ENCODE measurements at places on chromosomes 1 and 21. TPM values are rescaled to one million over a fixed set of nuclear protein-coding genes. Genes with fewer than 3 reads are reported as not detected.

DNA sequence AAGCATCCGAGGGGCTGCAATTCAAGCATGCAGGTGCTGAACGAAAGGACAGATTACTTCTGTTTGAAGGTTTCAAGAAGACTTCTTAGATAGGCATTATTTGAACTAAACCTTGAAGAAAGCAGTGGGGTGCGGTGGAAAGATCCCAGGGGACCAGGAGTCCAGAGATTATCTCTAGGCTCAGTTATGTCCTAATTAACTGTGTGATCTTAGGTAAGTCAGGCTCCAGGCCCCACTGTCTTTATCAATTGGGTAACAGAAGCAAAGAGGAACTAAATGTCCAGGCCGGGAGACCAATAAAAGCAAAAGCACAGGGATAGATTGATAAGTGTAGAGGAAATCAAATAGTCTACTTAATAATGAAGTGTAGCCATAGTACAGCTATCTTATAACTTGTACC is 72.9 kb upstream of the CDC42BPA start:
- DNase-seq: no peak
- no peaks in the 10 kb centered on the region for H3K27me3 ChIP-seq
- no peak overlapping the region for H3K27ac ChIP-seq
- H3K36me3 ChIP-seq: no peaks in the 10 kb centered on the region
- H3K4me3 ChIP-seq: no peak overlapping the region
- peaks cover 11% of the 10 kb centered on the region for H3K4me1 ChIP-seq

DNA sequence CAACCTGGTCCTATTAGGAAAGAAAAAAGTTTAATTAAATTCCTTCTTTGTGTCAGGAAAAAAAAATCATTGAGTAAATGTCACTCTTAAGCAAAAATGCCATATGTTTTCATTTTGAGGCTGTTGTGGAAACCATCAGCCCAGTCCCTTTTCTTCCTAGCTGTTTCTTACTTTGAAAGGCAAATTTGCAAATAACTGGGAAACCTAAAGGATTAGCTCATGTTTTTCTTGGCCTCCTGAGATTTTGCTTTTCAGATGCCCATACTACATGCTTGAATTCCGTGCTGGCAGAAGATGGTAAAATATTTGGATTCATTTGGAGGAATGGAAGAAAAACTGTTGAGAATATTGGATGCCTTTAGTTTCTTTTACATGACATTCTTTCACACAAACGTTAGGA is 182.1 kb upstream of the ADAMTS5 start:
- no peaks in the 10 kb centered on the region for H3K4me1 ChIP-seq
- H3K4me3 ChIP-seq: no peak overlapping the region
- DNase-seq: no peak

- H3K36me3 ChIP-seq: peaks cover 83% of the 10 kb centered on the region
- H3K27me3 ChIP-seq: no peaks in the 10 kb centered on the region
- DNase-seq: no peak
- no peaks in the 10 kb centered on the region for H3K4me1 ChIP-seq
- H3K4me3 ChIP-seq: no peak overlapping the region
These were observed 29.9 kb downstream of the FUBP1 start for GRCh38 chr1:77948841-77949424.

- H3K27me3 ChIP-seq: no peaks in the 10 kb centered on the region
- H3K36me3 ChIP-seq: no peaks in the 10 kb centered on the region
- H3K4me3 ChIP-seq: no peak overlapping the region
- H3K4me1 ChIP-seq: no peaks in the 10 kb centered on the region
- no peak overlapping the region for H3K27ac ChIP-seq
These were observed 17.0 kb downstream of the PAPPA2 start for GRCh38 chr1:176479971-176480370.

The WNT3A gene
- 0.10 TPM for total RNA-seq

DNA sequence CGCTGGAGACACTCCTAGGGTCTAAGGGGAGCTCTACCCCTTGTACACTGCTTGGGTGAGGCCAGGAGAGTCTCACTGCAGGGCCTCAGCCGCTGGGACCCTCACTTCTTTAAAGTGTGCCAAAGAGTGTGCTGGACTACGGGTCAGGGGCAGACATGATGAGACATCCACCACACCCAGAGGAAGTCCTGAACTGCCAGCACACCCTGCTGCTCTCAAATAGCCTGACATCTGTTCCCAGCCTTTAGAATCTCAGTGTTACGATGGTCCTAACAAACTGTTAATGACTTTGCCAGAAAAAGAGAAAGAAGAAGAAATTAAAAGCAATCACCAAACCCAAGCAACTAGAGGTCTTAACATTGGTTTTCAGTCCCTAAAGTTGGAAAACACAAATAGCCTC is 49.0 kb downstream of the MRPL37 start:
- no peak overlapping the region for H3K4me3 ChIP-seq
- peaks cover 27% of the 10 kb centered on the region for H3K36me3 ChIP-seq
- no peak for DNase-seq
- no peaks in the 10 kb centered on the region for H3K27me3 ChIP-seq
- no peak overlapping the region for H3K27ac ChIP-seq
- peaks cover 20% of the 10 kb centered on the region for H3K4me1 ChIP-seq

- H3K4me1 ChIP-seq: peaks cover 11% of the 10 kb centered on the region
- no peak within 1 kb of the TSS for H3K27ac ChIP-seq
- no peaks in the 10 kb centered on the region for H3K36me3 ChIP-seq
- H3K27me3 ChIP-seq: peaks cover 53% of the 10 kb centered on the region
- peak within 1 kb of the TSS; percentile 52 for H3K4me3 ChIP-seq
- DNase-seq: peak; percentile 66
These were observed at the start of gene CHRNB2 for GRCh38 chr1:154567386-154568156. TSS of gene CHRNB2 (plus strand) at chr1:154567778. CDS start at chr1:154568045, 267 bp downstream.

GRCh38 chr1:184986250-184986649 is 11.9 kb upstream of the NIBAN1 start:
- H3K27ac ChIP-seq: no peak overlapping the region
- peaks cover 70% of the 10 kb centered on the region for H3K27me3 ChIP-seq
- H3K36me3 ChIP-seq: no peaks in the 10 kb centered on the region
- H3K4me3 ChIP-seq: no peak overlapping the region
- peak; percentile 41 for DNase-seq

DNA sequence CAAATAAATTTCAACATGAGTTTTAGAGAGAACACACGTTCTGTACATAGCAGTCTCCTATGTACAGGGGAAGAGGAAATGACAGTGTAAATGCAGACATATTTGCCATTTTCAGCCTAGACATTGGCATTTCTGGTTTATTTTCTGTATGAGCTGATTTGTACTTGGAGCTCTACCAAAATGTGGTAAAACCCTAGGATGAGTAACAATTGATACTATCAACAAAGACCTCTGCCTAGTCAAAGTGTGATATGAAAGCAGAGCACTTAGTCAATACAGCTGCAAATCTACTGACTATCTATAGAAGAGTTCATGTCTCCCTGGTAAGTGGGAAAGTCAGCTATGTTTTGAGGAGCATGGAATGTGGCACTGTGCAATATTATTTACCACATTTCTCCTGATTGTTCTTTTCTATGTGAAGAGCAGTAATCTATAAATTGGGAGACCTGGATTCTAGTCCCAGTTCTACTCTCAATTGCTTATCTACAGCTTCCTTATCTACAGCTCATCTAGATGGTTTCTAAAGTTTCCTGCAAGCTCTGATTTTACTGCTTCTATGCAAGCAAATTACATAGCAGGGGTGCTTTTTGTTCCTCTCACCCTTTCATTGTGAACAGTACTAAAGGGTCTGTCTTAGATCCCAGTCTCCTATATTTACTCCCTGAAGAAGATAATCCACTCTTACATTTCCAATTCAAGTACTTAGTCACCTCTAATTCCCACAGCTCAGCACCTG is 334.2 kb downstream of the NTNG1 start:
- peaks cover 13% of the 10 kb centered on the region for H3K4me1 ChIP-seq
- no peaks in the 10 kb centered on the region for H3K27me3 ChIP-seq
- H3K4me3 ChIP-seq: no peak overlapping the region
- peak overlapping the region; percentile 53 for H3K27ac ChIP-seq
- no peaks in the 10 kb centered on the region for H3K36me3 ChIP-seq

The DLGAP3 gene
- 0.52 TPM for total RNA-seq

GRCh38 chr1:207495801-207496792 is at the start of gene CR1:
TSS of gene CR1 (plus strand) at chr1:207496157. CDS start at chr1:207496268, 111 bp downstream.
- H3K27me3 ChIP-seq: peaks cover 33% of the 10 kb centered on the region
- no peak within 1 kb of the TSS for H3K4me3 ChIP-seq
- no peaks in the 10 kb centered on the region for H3K36me3 ChIP-seq
- no peak within 1 kb of the TSS for H3K27ac ChIP-seq
- DNase-seq: no peak
- H3K4me1 ChIP-seq: no peaks in the 10 kb centered on the region

DNA sequence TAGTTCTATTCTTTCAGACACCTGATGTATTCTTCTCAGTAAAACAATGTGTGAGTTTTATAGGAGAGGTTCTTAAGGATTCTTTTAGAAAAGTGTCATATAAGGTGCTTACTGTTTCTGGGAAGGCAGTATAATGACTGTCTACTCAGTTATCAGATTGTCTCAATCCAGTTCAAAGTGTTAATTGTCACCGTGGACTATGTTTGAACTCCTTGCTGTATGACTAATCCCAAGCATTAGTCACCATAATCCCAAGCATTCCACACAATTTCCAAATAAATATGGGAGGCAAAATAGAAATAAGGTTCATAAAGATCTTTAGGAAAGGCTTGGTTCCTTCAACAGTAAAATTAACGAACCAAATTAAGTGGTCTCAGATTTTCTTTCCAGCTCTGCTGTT is 342.1 kb upstream of the NR5A2 start:
- H3K4me1 ChIP-seq: peaks cover 18% of the 10 kb centered on the region
- peak; percentile 70 for DNase-seq
- no peaks in the 10 kb centered on the region for H3K27me3 ChIP-seq
- H3K4me3 ChIP-seq: no peak overlapping the region
- no peaks in the 10 kb centered on the region for H3K36me3 ChIP-seq
- H3K27ac ChIP-seq: no peak overlapping the region

The PALMD gene
- total RNA-seq: 0.33 TPM

The FCER1G gene
- total RNA-seq: 2.1 TPM

DNA sequence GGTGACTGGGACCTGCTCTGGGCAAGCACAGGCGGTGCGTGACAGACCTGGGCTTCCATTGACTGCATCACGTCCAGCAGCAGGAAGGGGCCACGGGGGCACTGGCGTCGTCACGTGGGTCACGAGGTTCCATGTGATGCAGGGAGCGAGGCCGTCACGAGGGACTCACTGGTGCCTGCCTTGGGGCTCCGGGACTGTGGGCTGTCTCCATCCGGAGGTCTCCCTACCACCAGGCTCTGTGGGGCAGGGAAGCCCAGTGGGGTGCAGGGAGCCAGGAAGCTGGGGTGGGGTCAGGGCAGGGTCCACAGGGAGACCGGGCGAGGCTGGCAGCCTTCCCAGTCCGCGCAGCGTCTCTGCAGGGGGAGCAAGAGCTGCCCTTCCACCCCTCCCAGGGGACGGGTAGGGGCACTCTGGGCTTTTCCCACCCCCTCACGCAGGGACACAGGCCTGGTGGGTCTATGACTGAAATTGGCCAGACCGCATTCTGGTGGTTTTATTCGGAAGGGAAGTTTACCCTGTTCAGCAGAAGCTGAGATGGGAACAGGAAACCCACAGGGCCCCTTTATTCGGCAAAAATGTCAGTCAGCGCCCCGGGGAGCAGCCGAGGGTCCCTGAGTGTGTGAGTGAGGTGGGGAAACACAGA is 416 bp upstream of the TNFRSF14 start:
- H3K4me3 ChIP-seq: peak overlapping the region; percentile 75
- H3K27me3 ChIP-seq: no peaks in the 10 kb centered on the region
- DNase-seq: no peak
- H3K36me3 ChIP-seq: no peaks in the 10 kb centered on the region
- H3K4me1 ChIP-seq: peaks cover 7% of the 10 kb centered on the region
- H3K27ac ChIP-seq: peak overlapping the region; percentile 80

- peak within 1 kb of the TSS; percentile 94 for H3K27ac ChIP-seq
- DNase-seq: peak; percentile 79
- H3K27me3 ChIP-seq: no peaks in the 10 kb centered on the region
- H3K4me1 ChIP-seq: peaks cover 35% of the 10 kb centered on the region
These were observed at the start of gene BCAR3 for GRCh38 chr1:93681101-93681988. TSS of gene BCAR3 (minus strand) at chr1:93681837. CDS start at chr1:93674930, 6,907 bp downstream.

The GPR3 gene
- total RNA-seq: 0.65 TPM

DNA sequence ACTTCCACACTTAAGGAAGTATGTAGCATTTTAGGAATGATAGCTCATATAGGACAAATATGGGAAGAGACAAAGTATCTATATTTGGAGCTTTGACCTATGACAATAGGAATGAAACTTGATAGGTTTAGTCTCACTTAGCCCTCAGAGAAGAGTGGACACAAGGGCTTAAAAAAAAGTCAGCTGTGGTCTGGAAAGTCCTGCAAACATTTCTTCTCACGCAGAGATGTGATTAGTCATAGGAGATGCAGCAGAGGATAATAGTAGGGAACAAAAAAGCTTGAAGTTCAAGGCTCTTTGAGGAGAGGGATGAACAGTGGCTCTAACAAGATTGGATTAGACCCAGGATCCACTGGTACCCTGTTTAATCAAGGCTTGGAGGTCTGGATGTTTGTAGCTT is 14.8 kb upstream of the RNF220 start:
- no peak overlapping the region for H3K4me3 ChIP-seq
- no peaks in the 10 kb centered on the region for H3K4me1 ChIP-seq
- H3K27me3 ChIP-seq: peaks cover 6% of the 10 kb centered on the region
- H3K27ac ChIP-seq: no peak overlapping the region
- H3K36me3 ChIP-seq: no peaks in the 10 kb centered on the region

- H3K4me1 ChIP-seq: peaks cover 9% of the 10 kb centered on the region
- no peaks in the 10 kb centered on the region for H3K27me3 ChIP-seq
- no peak overlapping the region for H3K27ac ChIP-seq
- no peak for DNase-seq
- no peak overlapping the region for H3K4me3 ChIP-seq
These were observed 35.7 kb upstream of the EPS8L3 start for GRCh38 chr1:109799445-109799844.

The MNDA gene
- not detected for total RNA-seq

The EPS15 gene
- 48.2 TPM for total RNA-seq

The MPL gene
- total RNA-seq: not detected

DNA sequence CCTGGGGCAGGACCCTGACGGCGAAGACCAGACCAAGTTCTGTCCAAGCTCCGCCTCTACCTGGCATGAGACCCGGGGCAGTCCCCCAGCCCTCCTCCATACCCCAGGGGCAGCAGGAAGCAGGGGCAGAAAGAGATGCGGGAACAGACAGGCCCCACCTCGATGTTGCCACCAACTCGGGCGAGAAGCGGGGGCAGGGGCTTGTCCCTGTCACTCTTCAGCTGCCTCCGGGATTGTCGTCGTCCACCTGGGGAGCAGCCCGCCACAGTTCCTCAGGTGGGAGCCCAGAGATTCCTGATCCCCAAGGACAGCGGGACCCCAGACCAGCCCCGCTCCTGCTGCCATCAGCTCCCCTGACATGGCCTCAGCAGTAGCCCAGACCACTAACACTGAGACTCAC is 54.8 kb downstream of the CHD5 start:
- no peak overlapping the region for H3K4me3 ChIP-seq
- no peaks in the 10 kb centered on the region for H3K27me3 ChIP-seq
- DNase-seq: no peak
- H3K36me3 ChIP-seq: no peaks in the 10 kb centered on the region

- DNase-seq: no peak
- H3K27ac ChIP-seq: no peak overlapping the region
- H3K4me1 ChIP-seq: no peaks in the 10 kb centered on the region
- H3K27me3 ChIP-seq: no peaks in the 10 kb centered on the region
These were observed 26.3 kb downstream of the SELENOF start for GRCh38 chr1:86887479-86888162.
